ENCODE measurements at places on chromosomes 1 and 21.
A peak's percentile ranks its signal among the peaks of the same experiment; 100 is the strongest.

DNA sequence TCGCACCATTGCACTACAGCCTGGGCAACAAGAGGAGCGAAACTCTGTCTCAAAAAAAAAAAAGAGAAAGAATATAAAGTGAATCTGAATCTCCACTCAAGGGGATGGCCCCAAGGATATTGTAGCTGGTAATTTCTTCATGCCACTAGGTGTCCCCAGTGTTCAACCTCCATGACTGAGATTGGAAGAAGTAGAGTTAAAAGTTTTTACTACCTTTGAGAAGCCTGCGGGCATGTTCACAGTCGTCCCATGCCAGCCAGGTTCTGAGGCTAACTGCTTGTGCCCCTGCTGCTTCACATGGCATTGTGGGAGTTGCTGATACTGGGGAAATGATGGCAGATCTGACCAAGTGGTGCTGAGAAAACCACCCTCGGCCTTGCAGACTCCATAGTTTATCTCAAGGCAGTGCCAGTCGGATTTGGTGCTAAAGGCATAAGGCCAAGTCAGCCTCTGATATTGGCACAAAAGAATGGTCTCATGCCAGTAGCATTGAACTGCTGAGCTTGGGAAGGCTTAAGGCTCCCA, 10.8 kb upstream of the SHISA4 start:
- DNase-seq, result peak; percentile 24

DNA sequence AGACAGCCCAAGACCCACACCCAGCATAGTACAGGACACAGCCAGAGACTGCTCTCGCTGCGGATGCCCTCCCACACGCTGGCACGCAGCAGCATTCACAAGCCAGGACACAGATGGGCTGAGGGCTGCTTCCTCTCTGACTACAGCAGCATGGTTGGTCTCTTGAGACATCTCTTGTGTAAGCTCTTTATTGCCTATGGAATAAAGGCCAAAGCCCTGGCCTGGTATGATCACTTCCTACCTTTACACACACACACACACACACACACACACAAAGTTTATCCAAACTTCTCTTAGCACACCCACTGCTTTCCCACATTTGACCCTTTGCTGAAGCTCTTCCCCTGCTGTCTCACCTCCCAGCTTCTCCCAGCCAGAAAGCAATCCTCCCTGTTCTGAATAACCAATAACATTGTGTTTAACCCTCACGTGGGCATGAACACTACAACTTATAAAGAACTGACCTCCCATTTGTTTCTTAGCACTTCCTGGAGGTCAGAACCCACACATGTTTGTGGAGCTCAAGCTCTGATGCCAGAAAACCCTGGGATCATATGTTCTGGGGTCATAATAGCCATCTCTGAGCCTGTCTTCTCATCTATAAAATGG, 1.2 kb upstream of the LUZP1 start:
- DNase-seq, result peak; percentile 78

GRCh38 chr1:17128361-17128760, 9.1 kb upstream of the PADI2 start:
- DNase-seq, result peak; percentile 97

- DNase-seq, result peak; percentile 94
Observed at GRCh38 chr1:43552813-43553212, 22.1 kb downstream of the PTPRF start.

DNA sequence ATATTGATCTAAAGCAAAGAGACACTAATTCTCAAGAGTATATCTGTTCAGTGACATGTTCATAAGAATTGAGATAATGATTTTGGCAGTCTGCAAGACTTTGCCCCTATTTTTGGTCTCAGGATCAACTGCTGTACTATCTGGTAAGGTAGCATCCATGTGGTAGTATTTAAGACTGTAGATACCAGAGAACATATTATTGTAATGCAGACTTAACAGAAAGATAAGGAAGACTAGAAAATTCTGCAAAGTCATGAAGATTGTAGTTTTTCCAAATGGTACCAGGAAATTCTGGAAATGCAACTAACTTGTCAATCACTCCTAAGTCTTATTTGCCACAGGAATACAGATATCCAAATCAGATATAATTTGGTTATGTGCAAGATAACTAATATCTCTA, 35.1 kb downstream of the RNF2 start:
- DNase-seq, result no peak

- DNase-seq, result no peak
Observed at GRCh38 chr1:222792744-222793143, 22.1 kb upstream of the DISP1 start.

DNA sequence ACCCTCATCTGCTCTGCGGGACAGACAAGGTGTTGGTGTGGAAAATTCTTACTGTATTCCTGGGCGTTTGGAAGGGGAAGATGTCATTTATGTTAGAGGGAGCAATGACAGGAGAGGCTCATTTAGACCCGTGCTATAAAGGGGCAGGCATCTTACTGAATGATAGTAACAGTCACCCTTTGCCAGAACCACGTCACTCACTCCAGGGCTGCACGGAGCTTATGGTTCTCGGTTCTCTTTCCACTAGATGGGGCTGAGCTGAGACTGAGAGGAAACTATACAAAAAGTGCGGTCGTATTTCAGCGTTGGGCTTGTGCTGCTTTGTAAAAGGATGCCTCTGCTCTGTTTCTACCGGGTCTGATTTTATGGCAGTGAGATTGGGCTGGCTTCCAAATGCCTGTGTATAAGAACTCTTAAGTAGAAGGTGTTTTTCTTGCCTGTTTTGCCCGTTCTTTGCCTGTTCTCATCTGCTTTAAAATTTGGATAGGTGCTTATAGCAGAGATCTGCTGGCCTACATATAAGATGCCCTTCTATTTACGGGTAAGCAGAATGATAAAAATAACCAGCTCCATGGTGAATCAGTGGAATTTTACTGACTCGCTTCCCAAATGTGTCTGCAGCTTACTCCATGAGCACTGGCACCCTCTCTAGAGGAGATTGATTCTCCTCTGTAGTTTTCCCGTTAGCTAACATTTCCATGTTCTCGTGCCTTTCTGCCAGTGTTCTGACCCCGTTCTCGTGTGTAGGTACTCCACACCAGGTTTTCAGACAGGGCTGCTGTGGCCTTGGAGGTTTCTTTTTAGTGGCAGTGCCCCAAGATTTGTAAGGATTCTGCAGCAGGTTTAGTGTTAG, 55.9 kb downstream of the MRPS6 start:
- DNase-seq, result peak; percentile 62

GRCh38 chr1:47785561-47786271, 211.5 kb downstream of the TRABD2B start:
- no peak for DNase-seq

DNA sequence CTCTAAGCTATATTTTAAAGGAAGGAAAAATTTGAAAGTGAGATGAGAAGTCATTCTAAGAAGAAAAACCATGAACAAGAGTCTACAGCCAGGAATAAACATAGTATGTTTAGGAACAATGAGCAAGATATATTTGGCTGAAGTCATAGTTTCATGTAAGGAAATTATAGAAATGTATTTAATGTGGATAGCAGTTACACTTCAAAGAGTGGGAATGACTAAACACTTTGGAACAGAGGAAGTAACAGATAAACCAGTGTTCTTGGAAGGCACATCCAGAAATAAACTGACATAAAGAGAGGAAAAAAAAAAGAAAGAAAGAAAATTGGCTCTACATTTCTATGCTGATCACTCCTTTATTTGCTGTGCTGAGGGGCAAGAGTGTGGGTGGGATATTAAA, 18.0 kb downstream of the C8A start:
- DNase-seq, result no peak

GRCh38 chr21:25608044-25608737, 910 bp upstream of the MRPL39 start:
- peak; percentile 59 for DNase-seq

- DNase-seq, result peak; percentile 98
Observed at GRCh38 chr1:94417978-94418663, at the start of gene ABCD3. TSS of gene ABCD3 (plus strand) at chr1:94418389. CDS start at chr1:94418479, 90 bp downstream.

DNA sequence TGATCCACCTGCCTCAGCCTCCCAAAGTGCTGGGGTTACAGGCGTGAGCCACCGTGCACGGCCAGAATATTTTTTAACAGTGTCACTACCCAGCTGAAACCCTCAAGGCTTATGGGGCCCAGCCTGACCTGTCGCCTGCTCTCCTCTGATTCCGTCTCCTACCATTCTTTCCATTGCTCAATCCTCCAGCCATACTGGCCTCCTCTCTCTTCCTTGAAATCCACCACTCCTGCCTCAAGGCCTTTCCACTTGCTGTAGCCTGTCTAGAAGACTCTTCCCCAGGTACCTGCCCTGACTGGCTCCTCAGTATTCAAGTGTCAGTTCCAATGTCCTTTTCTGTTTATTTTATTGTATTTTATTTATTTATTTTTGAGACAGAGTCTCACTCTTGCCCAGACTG, 53.9 kb downstream of the YARS1 start:
- DNase-seq, result no peak

GRCh38 chr1:182877842-182878241, 38.7 kb downstream of the DHX9 start:
- no peak for DNase-seq

GRCh38 chr1:179052776-179053175, 27.1 kb downstream of the FAM20B start:
- DNase-seq, result no peak

DNA sequence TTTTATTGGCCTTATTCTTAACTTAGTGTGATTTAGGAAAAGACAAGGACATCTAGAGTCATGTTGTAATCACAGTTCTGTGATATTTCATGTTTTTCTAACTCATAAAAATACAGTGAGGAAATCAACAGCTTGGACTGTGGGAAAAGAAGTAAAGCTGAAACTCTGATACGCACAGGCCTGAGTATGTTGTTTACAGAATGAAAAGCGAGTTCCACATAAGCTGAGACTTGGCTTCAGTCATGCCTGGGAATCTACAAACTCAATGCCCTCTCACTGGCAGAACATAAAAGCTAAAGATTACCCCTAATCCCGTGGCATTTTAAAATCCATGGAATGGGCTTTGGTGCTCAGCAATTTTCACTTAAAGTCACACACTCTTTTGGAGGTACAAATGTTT, 23.6 kb upstream of the ATP5PO start:
- no peak for DNase-seq

DNA sequence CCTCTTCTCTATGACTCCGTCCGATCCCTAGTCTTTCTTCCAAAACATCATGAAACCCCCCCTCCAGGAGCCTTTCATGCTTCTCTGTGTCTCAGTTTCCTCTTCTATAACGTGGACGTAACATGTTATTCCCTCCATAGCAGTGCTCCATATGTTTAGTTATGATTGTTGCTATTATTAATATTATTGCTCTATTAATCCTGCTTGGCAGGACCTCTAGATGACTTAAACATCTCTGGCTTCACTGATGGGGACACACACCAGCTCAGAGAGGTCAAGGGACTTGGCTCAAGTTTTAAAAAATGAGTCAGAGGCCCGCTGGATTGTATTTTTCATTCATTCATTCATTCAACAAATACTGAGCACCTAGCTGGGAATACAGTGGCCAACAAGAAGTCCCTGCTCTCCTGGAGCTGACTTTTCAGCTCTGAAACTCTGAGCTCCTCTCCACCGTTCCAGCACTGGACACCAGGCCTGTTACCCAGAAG, 404 bp upstream of the CPLANE2 start:
- no peak for DNase-seq

- DNase-seq, result no peak
Observed at GRCh38 chr1:36124404-36125128, 456 bp downstream of the COL8A2 start.

GRCh38 chr1:200180821-200181220, 153.3 kb downstream of the NR5A2 start:
- no peak for DNase-seq

DNA sequence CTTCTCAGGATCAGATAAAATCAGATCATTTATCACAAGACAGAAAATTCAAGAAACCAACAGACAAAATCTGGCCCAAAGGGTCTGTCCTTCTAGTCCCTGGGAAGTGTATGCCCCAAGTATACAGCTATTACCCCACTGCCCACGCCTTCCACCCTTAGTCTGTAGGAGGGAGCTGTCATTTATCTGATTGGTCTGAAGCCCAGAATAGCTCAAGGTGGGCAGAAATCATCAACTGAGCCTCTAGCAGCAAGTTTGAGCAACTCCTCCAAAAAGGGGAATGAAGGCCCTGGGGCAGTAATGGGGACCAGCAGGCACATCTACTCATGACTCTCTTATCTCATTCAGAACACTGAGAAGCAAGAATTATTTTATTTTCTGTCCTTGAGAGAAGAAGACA, 126.9 kb downstream of the MATN1 start:
- DNase-seq, result no peak

GRCh38 chr1:226975259-226976250, 35.5 kb downstream of the COQ8A start:
- no peak for DNase-seq

GRCh38 chr1:8926707-8927694, 18.7 kb upstream of the CA6 start:
- no peak for DNase-seq

GRCh38 chr1:155978325-155978972, at the start of gene ARHGEF2:
TSS of gene ARHGEF2 (minus strand) at chr1:155978547. CDS start at chr1:155978427, 120 bp downstream.
- peak; percentile 95 for DNase-seq

- DNase-seq, result peak; percentile 40
Observed at GRCh38 chr1:40612345-40612831, 53.1 kb downstream of the RIMS3 start.

DNA sequence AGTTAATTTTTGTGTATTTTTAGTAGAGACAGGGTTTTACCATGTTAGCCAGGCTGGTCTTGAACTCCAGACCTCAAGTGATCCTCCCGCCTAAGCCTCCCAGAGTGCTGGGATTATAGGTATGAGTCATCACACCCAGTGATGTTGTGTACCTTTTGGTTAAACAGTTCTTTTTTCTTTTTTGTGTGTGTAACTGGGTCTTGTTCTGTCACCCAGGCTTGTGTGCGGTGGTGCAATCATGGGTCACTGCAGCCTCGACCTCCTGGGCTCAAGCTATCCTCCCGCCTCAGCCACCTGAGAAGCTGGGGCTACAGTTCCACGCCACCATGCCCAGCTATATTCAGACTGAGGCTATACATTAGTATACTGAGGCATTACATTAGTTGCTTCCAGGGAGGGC, 37.8 kb downstream of the GABPB2 start:
- no peak for DNase-seq

- DNase-seq, result no peak
Observed at GRCh38 chr1:99589186-99589636, 56.7 kb upstream of the PALMD start.

DNA sequence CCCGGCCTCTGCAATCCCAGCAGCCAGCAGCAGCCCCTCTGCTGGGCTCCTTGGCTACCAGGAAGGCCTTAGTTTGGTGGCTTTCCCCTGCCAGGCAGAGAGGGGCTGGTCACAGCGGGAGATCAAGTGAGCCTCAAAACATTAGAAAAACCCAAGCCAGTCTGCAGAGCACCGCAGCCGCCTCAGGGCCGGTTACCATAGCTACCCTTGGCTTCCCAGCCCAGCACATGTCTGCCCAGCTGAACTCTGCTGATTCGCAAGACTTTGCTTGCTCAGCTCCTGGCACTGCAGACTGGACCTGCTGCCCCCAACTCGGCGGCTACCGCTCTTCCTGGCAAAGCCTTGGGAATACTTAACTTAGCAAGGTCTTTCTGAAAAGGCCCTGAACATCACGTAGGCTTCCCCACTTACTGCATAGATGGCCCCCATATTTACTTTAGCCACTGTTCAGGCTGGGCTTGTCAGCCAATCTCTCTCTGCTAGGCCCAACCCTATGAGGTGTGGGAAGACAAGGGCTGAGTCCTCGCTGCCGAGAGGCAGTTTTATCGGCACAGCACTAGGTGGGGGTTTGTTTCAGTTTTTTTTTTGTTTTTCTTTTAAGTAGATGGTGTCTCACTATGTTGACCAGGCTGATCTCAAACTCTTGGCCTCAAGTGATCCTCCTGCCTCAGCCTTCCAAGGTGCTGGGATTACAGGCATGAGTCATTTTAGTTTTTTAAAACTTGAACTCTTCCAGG, 28.6 kb upstream of the PLEKHG5 start:
- peak; percentile 88 for DNase-seq

GRCh38 chr1:121414905-121415304, 230.1 kb downstream of the SRGAP2C start:
- DNase-seq, result peak; percentile 15

GRCh38 chr1:11838349-11839272, 9.0 kb downstream of the NPPA start:
- DNase-seq, result peak; percentile 41
